ENCODE measurements at places on chromosomes 4 and X.

DNA sequence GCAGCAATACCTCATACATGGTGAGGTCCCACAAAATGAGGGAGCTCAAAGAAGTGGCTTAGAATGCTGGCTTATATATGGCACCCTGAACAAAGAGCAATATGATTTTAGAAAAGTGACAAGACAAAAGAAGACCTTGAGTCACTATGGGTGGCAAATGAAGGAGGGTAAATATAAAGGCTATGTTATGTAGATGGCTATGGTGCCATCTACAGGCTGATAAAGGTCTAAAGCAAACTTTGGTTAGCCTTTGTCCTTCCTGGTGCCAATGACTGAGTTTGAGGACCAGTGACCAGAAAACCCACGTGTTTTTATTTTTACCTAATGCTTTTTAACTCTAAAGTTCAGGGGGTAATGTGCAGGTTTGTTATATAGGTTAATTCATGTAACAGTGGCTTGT is 151.8 kb downstream of the CCNG2 start:
- no peak for DNase-seq

GRCh38 chr4:24747234-24747975 is 48.0 kb upstream of the SOD3 start:
- no peak for DNase-seq

DNA sequence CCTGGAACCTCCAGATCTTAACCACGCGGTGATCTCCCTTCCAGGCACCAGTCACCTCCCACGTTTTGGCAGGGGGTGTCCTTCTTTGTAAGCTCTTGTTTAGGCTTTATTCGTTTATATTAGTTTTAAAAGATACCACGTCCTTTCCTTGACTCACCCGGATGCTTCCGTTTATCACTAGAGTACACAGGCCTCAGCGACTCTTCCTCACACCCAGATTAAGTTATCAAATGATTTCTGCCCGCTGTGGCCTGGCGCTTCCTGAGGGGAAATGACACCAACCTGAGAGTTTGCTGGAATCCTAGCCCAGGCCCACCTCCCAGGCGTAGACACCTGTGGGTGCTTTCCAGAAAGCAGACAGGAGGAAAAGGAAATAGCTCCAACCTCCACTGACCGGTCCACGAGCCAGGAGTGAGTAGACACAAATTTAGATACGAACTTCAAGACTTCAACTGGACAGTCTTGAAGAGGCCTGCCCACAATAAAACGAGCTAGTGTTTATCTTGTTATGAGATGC is 756 bp upstream of the ADAMTS3 start:
- DNase-seq: no peak

DNA sequence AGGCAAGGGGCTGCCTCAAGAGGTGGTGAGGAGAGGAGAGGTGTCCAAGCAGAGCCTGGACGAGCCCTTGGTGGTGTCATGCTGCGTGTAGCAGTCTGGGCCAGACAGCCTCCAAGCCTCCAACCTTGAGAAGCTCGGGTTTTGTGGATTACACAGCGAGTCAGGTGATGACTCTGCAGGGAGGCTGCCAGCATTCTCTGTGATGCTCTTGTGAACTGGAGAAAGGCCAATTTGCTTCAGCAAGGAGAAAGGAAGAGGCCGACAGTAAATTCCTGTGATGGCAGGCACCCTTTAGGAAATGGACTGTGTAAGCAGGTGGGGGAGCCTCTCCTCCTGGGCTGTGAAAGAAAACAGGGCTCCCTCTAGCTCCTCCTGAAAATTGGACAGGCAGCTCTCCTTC is 36.0 kb upstream of the CD99L2 start:
- no peak for DNase-seq

DNA sequence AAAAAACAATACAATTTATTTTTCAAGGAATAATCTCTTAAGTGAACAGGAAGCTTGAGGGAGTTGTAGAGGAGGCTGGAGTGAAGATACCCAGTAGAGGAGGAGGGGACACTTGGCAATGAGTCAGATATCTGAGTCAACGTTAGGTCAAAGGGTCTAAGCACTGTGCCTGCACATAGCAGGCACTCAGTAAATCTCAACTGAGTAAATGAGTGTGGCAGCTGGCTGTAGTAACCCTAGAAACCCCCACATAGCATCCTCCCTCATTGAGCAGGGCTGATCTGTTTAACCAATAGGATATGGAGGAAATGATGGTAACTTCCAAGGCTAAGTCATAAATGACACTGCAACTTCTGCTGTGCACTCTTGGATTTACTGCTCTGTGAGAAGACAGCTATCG is 186.0 kb upstream of the FAM241A start:
- DNase-seq: no peak

- DNase-seq: no peak
These were observed 472.7 kb downstream of the IDS start for GRCh38 chrX:149032449-149032848.

DNA sequence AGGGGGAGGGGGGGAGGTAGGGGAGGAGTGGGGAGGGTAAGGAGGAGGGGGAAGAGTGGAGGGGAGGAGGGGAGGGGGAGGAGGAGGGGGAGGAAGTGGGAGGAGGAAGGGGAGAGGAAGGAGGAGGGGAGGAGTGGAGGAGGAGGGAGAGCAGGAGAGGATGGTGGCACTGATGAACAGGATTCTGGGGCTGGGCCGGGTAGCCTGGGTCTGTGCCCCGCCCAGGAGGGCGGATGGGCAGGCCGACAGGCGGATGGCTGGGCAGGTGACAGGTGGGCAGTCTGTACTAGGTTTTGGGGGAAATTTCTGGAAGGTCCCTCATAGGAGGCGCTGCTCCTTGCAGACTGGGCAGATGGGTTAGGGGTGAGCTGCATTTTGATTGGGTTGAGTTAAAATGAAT is 66.0 kb upstream of the ADRA2C start:
- DNase-seq: no peak

DNA sequence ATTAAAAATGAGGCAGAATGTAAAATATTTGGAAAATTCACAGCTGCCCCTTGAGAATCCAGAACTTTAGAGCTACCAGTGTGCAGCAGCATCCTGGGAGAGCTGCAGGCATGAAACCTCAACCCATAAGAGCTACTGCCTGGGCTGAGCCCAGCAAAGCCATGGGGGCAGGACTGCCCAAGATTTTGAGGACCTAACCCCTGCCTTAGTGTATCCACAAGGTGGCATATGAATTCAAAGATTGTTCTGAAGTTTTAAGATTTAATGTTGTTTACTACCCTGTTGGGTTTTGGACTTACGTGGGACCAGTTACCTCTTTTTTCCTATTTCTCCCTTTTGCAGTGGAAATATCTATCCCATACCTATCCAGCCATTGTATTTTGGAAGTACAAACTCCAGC is 26.4 kb downstream of the CASP6 start:
- no peak for DNase-seq

- DNase-seq: no peak
These were observed 76.9 kb upstream of the SMAD1 start for GRCh38 chr4:145404761-145405160.

GRCh38 chrX:4656419-4656818 is 943.0 kb upstream of the PRKX start:
- no peak for DNase-seq

- no peak for DNase-seq
These were observed 90.0 kb upstream of the GATB start for GRCh38 chr4:151850791-151851213.

GRCh38 chr4:85928775-85929591 is 430.9 kb downstream of the MAPK10 start:
- no peak for DNase-seq

GRCh38 chr4:71595576-71596108 is 188.2 kb downstream of the GC start:
- DNase-seq: no peak

DNA sequence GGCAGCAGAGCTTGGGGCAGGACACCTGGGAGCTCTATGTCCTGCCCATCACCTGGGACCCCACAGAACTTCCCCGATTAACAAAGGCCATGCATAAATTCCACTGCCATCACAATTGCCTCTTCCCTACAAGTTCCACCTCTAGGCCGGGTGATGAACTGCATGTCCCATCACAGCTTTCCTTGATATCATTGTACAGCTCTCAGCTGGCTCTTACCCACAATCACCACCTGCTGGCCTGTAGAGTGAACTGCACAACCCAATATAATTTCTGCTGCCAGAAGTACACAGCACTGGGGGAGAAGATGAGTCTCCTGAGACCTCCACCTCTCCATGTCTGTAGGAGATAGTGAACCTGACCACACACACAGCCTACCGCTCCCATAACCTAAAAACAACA is 285.0 kb upstream of the AADAT start:
- DNase-seq: no peak

DNA sequence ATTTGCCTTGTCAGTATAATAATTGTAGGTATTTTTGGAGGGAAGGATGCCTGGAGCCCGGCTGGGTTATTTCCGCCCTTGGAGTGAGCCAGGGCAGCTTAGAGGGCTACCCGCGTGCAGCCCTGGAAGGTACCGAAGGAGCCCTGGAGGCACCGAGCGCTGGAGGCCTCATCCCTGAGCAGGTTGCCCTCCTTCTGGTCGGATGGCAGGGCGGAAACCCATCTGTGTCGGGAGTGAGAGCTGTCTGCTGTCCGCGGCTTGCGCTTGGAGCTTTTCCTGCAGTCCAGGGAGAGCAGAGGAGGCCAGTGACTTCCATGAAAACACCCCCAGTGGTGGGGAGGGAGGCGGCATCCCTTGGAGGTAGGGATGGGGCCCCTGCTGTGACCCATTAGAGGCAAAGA is 122.1 kb downstream of the TBL1X start:
- DNase-seq: no peak

- no peak for DNase-seq
These were observed 197.1 kb downstream of the SPRY1 start for GRCh38 chr4:123593655-123594054.

DNA sequence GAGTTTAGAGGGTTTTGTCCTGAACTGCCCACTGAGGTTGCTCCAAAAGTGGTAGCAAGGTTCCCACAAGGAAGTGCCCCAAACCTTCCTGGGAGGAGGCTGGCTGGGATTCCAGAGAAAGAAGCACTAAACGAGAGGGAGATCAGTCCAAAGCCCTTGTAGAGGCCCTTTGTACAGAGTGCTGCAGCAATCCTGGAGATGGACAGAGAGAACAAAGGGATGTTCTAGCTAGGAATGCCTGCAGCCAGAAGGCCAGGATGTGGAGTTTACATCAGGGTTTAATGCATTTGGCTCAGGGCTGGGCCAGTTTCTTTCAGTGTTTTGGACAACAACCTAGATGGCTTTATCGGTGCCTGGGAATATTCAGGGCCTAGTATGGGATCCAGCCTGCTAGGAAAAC is 2155.1 kb upstream of the AGA start:
- DNase-seq: no peak

DNA sequence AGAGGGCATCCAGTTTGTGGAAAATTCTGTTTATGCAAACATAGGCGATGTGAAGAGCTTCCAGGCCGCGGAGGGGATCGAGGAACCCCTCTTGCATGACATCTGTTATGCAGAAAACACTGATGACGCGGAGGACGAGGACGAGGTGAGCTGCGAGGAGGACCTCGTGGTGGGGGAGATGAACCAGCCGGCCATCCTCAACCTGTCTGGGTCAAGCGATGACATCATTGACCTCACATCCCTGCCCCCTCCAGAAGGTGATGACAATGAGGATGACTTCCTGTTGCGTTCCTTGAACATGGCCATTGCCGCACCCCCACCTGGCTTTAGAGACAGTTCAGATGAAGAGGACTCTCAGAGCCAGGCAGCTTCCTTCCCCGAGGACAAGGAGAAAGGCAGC is 74.6 kb upstream of the PRPS2 start:
- no peak for DNase-seq

DNA sequence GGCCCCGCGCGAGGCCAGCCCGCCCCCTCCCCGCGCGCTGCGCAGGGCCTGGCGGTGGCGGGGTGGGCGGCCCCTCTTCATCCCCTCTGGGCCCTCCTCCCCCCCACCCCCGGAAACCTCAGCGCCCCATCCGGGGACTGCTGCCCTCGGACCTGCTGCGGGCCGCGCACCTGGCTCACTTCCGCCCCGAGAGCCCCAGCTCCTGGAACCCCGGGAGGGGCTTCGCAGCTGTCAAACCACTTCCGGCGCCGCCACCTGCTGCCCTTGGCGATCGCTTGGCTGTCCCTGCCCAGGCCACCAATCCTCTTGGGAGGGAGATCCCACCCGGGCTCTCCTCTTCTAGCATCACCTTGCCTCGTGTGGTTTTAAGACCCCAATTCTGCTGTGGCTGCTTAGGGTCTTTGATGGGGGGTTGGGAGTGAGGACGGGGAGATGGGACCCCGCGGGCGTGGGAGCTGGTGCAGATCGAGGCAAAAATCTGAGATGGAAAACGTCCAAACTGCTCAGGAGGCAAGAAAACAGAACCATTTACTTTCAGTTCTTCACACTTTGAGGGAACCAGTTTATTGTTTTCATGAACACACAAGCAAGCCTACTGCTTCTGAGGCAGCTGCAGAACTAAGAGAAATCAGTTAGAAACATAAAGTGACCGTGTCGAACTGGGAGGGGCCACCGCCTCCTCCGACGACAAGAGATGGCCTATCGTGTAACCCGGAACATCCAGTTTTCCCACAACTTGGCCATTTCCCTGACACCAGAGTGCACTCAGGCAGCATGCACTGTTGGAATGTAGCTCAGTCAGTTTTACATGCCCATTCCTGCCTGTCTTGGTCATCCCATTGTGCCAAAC is 754 bp downstream of the MTMR1 start:
- peak; percentile 87 for DNase-seq

GRCh38 chr4:158209825-158210807 is at the start of gene TMEM144:
Gene TMEM144, plus strand, starts transcription at chr4:158210486. Its CDS starts 2,182 bp downstream, at chr4:158212668.
- peak; percentile 67 for DNase-seq

- DNase-seq: no peak
These were observed 32.0 kb upstream of the BOD1L1 start for GRCh38 chr4:13659341-13660070.

GRCh38 chrX:65073233-65073632 is 97.0 kb upstream of the ZC4H2 start:
- no peak for DNase-seq

GRCh38 chr4:143668930-143669552 is 31.4 kb downstream of the FREM3 start:
- no peak for DNase-seq

DNA sequence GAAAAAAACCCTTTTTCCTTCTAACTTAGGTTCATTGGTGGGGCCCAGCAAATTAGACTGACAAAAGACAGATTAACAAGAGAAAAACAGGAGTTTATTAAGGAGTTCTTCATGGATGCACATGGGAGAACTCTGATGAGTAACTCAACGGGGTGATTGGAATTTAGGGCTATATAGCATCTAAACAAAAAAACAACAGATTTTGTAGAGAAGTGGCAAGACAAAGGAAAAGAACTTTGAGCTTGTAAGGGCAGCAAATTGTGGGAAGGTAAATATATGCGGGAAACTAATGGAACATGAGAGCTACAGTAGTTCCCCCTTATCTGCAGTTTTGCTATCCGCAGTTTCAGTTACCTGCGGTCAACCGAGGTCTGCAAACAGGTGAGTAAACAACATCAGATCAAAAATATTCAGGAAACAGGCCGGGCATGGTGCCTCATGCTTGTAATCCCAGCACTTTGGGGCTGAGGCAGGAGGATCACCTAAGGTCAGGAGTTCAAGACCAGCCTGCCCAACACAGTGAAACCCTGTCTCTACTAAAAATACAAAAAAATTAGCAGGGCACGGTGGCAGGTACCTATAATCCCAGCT is 573.6 kb downstream of the ADGRL3 start:
- DNase-seq: no peak

GRCh38 chr4:25485104-25485503 is 108.0 kb downstream of the ANAPC4 start:
- DNase-seq: no peak
